ENCODE measurements at places on chromosomes 3 and 15.

DNA sequence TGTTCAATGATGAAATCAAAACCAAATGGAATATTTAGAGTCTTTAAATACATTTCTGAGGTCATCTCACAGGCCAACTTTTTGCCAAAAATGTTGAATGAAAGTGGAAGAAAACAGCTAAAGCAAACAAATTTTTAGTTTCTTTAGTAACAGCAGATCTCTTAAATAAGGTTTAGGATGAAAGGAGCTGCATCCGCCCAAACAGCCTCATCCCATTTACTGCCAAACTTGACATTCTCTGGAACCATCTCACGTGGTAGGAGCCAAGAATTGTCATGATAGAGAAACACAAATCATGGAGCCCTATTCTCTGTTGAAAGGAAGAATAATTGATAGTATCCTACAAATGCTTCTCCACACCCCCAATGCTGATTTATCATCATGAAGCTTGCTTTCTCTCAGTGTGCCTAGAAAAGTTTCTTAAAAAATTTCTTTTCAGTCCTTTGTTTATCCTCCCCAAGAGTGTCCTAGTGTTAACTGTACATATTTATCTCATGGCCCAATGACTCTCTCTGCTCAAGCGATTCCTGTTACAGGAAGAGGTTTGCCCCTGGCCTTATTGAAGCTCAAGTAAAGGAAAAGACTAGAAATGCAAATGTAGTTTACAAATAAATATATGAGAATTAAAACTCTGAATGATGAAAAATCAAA is 23.4 kb downstream of the SLC9A9 start:
- no peak for DNase-seq

GRCh38 chr15:87661454-87662355 is 594.8 kb downstream of the NTRK3 start:
- no peak for DNase-seq

- no peak for DNase-seq
Measured at GRCh38 chr3:127743351-127744252, 70.8 kb downstream of the ABTB1 start.

- no peak for DNase-seq
Measured at GRCh38 chr3:193895409-193895808, 240.5 kb upstream of the HES1 start.

DNA sequence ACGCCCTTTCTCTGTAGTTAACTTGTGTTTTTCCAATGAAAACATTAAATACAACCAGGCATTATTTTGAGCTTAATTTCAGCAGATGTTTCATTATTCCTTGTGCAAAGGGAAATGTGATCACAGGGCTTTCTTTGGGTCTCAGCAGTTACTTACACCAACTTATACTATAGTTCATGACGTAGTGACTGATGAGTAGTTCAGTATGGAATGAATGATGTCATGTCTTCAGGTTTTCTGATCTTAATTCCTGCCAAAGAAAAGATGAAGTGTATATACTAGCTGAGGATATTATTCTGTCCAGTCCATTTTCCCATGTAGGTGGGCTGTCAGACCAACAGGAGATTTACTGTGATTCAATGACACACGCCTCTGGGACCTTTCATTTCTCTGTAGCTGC is 61.3 kb downstream of the MYRIP start:
- no peak for DNase-seq

DNA sequence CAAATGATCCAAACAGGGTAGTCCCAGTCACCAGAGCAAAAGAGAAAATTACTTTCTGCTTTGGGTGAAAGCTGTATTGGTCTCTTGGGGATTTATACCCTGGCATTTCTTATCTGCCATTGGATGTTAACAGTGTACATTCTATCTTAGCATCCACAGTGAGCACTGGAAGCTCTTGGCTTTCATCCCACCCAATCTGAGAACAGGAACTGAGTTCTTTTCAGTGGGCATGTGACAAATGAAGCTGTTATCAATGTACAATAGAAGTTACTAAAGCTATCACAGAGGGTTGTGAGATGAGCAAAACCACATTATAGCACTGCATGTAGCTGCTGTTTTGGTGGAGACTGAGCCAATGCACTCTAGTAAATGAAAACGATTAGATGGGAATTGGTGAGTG is 300.7 kb downstream of the TUSC7 start:
- no peak for DNase-seq

DNA sequence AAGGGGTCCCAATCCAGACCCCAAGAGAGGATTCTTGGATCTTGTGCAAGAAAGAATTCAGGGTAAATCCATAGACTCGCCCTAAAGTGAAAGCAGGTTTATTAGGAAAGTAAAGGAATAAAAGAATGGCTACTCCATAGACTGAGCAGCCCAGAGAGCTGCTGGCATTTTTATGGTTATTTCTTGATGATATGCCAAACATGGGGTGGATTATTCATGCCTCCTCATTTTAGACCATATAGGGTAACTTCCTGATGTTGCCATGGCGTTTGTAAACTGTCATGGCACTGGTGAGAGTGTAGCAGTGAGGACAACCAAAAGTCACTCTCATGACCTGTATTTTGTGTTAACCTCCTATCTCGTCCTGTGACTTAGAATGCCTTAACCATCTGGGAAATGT is 142.2 kb downstream of the DOCK3 start:
- DNase-seq: no peak

GRCh38 chr15:38524156-38524555 is 40.5 kb downstream of the RASGRP1 start:
- no peak for DNase-seq

DNA sequence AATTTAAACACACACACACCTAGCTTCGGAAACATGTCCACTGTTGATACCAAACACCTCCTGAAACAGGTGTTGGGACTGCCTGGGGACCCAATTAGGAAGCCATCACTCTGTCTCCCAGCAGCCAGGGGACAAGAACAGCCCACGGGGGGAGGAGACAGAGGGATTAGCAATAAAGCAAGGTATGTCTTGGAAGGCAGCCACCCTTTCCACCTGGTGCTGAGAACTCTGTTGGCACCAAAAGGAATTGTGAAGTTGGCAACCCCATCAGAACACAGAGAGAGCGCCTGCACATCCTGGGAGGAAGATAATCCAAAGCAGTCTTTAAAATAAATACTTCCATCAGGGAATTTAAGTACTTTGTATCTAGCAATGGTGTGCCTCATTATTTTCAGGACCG is 111.0 kb downstream of the ADAMTS17 start:
- DNase-seq: no peak

- no peak for DNase-seq
Measured at GRCh38 chr3:99662838-99663570, 24.6 kb downstream of the COL8A1 start.

- DNase-seq: no peak
Measured at GRCh38 chr3:107745354-107745753, 222.6 kb downstream of the BBX start.

DNA sequence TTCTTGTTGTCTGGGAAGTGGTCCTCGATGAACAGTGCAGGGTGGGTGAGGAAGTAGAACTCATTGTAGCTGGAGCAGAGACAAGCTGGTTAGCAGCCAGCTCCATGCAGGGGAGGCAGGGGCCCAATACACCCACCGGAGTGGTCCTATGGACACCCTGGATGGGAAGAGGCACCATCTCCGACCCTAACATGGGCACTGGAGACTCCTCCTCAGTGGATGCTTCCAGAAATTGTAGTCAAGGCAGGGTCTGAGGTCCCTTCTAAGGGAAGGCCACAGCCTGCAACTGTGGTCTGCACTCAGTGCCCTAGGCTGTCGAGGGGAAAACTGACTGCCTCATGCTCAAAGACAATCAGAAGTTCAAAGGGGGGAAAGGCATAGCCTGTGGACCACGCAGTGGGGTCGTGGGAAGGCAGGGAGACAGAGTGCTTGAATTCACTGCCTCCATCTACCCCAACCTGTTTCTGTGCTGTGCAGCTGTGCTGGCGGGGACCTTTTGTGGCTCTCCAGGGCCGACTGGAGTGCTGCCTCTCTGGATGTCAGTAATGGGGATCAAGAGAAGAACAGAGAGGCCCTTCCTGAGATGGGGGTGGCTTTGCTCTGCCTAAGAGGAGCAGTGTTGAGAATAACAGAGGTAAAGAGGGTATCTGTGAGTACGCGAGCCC is 41.9 kb downstream of the KY start:
- no peak for DNase-seq

DNA sequence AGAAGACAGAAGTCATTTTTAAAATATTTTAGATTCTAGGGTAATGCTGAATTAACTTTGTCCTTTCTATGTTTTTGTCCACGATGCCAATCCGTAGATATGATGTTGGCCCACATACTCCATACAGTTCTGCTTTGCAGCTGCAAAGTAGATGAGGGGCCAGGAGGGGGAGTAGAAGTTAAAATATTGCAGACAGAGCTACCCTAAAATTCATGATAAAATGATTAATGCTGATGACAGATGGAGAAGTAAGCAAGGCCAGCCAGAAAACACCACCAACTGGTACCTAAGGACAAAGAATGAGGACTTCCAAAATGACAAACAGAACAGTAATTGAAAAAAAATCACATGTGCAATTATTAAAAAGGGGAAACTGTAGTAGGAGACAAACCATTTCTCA is 756.6 kb upstream of the ARPP21 start:
- no peak for DNase-seq

DNA sequence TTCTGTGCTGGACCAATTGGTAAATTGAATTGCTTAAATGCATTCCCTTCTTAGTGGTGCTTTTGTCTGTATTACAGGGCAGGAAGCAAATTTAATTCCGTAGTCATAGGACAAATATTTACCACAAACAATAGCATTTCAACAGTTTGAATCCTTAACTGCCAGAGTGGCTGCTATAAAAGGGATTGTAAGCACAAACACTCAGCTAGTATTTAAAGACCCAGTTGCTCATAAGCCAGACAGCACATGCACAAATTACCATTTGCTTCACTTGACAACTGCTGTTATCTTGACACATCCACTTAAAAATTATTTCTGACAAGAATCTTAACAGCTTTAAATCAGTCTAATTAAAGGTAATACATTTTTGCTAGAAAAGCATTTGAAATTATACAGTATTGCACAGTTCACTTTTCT is 490.2 kb upstream of the ADAMTS9 start:
- no peak for DNase-seq

DNA sequence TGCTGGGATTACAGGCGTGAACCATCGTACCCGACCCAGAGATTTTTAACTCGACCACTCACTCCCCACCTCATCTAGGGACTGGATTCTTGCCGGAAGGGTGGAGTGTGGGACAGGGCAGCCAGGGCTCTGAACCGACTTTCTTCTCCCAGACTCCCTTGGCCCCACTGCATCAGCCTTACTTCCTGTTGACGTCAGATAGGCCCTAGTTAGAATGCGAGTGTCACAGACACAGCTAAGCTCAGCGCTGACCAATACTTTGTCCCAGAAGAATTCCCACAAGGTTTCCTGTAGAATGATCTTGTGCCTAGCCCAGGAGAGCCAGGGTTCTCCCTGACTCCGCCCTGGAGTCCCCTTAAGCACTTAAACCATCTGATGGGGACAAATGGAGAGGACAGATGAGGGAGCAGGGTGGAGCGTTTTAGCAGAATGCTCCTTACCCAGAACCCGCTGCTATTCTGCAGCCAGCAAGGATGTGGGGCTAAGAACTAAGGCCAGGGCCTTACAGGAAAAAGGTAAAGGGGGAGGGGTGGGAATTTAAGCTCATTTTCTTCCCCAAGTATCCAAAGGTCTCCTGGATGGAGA is 5.8 kb upstream of the TUSC2 start:
- no peak for DNase-seq

Measured in stimulated activated CD4-positive, alpha-beta T cell treated with anti-CD3 and anti-CD28 coated beads, TNF-alpha, amount 100 ng/mL, for 24 hours (primary cell).